Ureter (tissue), 1 donor: ENCODE measurements at places on chromosomes 5 and 9. TPM values are rescaled to one million over a fixed set of nuclear protein-coding genes. Genes with fewer than 3 reads are reported as not detected.

ADRB2 gene
- 5.7 TPM for total RNA-seq

CLTA gene
- 170 TPM for total RNA-seq

PRRX2 gene
- total RNA-seq, result 6.5 TPM

N4BP3 gene
- total RNA-seq, result 3.3 TPM

CEP120 gene
- total RNA-seq, result 29.4 TPM

PRKACG gene
- total RNA-seq, result not detected

INSL4 gene
- not detected for total RNA-seq

SLC4A9 gene
- total RNA-seq, result 0.13 TPM

TLE1 gene
- 74.0 TPM for total RNA-seq

ZNG1E gene
- 96.3 TPM for total RNA-seq
